ENCODE measurements at places on chromosomes 3 and 15.

DNA sequence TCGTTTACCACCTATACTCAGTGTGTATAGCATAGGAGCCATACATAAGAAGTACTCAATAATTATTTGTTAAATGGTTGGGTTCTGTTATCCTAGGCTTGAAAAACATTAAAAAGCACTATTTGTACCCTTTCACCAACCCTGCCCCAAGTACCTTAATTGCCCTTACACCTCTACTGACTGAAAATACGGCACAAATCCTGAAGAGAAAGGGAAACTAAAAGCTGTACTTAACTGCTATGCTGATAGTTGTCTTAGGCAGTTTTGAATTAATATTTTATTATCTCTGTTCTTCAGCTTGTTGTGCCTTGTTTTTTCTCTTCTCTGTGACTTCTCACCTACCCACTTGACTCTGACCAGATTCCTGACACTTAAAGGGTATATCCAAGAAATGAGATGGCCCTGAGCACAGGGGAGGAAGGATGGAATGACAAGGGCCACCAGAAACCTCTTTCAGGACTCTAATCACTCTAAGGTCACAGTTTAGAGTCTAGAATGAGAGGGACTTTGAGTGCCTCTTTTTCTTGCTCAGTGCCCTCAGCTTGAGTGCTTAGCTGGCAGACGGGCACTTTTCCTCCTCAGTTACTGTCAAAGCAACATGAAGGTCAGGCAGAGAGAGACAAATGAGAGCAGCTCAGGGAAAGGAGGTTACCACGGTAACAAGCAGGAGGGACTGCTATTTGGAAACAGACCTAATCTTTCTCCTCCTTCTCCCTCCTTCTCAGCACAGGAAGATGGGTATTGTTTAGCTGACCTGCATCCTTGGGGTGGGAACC is 136.5 kb downstream of the ZNF609 start:
- DNase-seq, result peak; percentile 54

DNA sequence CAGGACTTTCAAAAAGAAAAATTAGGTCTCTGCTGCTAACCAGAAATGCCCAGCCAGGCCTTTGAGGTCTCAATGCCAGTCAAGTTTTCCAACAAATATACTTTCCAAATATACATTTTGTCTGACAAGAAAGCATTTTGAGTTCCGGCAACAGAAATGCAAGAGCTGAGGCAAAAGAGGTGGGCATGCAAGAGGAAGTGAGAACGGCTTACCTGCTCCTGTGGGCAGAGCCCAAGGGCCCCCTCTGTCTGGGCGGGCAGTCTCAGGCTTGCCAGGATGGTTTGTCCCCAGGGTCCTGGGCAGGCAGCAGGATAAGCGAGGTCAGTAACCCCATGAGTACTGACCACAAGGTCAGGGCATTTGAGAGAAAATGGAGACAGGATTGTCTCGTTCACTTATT is 136.1 kb upstream of the TOPAZ1 start:
- no peak for DNase-seq

DNA sequence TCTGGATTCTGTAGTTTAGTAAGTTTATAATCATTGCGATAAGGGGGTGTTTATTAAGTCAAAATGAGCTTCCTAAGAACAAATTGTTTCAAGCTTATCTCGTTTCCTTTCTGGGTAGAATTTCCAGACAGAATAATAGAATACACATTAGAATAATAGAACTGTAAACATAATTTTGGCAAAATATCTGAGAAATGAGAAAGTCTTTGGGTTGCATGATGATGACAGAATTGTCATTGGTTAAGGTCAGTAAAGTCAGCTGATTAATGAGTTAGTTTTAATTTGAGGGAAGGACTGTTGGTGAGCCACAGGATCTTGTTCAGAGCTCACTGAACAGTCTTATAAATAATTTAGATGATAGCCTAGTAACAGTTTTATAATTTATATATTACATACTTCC is 10.2 kb downstream of the EIF2A start:
- DNase-seq, result no peak

DNA sequence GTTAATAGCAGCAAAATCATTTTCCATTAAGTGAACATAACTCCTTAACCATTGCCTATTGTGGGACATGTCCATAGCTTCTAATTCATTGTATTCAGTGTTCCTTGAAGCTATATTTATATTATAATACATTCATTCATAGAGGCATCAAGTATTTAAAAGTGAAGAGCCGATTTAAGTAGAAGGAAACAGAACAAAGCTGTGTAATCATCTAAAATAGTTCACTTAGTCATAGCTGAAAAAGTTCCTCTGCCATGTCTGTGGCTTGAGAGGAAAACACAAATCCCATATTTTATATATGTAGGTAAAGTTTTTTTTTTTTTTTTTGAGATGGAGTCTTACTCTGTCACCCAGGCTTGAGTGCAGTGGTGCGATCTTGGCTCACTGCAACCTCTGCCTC is 54.5 kb downstream of the TMEM108 start:
- no peak for DNase-seq

- no peak for DNase-seq
These were observed 183.5 kb downstream of the TBL1XR1 start for GRCh38 chr3:177013681-177014280.

DNA sequence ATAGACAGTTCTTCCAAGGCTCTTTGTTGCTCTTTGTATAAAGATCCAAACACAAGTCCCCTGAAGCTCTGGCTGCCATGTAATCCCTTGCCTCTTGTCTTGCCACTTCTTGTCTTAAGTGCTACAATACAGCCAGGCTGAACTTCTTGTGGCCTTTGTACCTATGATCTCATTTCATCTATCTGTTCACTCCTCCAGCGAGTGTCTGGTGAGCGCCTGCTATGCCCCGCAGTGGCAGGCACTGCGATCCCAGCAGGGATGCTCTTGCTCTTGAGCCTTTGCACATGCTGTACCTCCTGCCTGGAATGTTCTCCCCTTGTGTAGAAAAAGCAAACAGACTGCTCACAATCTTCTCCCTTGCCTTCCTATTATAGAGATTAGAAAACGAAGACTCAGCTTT is 81.9 kb upstream of the ADPGK start:
- no peak for DNase-seq

GRCh38 chr15:94834494-94834893 is 603.1 kb downstream of the MCTP2 start:
- DNase-seq, result no peak

DNA sequence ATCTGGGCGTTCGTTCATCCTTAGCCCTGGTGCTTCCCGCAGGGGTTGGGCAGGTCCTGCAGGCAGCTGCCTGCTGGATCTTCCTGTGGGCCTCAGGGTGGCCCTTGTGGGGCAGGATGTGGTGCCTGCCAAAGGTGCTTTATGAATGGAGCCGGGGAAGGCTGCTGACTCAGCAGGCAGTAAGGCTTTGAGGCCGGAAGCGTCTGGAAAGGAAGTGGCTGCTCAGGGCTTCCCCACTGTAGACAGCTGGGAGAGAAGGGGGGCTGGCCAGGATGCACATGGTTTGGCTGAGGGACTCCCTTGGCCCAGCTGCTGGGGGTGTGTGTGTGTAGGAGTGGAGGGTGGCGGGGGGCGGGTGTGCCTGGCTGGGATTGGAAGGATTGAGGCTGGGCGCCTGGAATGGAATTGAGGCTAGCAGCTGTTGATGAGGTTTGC is 12.9 kb downstream of the CD276 start:
- peak; percentile 14 for DNase-seq

GRCh38 chr15:67880651-67881182 is 40.9 kb upstream of the RNU6-1 start:
- DNase-seq, result no peak

DNA sequence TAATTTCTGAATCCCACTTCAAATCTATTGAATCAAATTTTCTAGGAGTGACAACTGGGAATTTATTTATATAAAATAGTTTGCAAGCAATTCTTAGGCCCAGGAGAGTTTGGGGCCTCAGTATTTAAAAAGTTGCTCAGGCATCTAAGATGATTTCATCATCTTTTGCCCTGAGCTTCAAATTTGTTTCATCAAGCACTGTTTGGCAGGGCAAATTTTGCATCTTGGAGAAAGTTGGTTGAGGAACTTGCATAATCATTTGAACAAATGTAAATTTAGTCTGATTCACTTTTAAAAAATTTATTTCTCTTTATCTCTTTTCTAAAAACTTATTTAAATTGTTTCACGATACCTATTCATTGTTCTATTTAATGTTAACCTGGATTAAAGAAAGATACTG is 702.8 kb downstream of the SI start:
- DNase-seq, result no peak

DNA sequence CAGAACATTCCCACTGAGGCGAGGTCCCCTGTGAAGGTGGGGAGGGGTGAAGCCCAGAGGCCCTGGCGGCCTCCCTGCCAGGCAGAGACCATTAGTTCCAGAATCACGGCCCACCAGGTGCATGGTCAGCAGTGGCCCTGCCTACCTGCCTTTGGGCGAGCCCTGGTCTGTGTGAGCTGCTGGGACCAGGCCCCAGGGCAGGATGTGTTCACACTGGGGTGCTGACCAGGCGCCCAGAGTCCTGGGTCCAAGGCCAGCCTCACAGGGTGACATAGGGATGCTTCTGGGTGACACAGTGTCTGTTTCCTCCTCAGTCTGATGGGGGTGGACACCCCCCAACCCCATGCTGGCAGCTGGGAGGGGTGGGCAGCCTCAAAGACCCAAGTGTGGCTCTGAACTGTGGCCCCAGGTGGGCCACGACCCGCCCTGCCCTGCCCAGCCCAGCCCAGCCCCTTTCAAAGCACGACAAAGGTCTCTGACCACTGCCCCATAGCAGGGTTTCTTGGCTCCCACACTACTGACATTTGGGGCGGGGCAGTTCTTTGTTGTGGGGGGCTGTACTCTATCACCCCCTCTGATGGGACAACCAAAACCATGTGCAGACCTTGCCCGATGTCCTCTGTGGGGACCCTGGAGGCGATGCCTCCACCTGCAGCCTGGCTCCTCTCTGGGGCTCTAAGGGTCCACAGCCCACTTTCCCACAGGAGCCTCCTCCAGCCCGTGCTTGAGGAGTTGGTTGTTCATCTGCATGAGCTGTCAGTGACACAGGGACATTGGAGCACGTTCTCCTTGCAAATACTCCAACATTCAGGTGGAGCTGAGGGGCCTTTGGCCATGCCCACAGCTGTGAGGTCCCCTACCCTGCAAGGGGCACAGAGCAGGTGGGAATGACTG is 44.8 kb upstream of the SLC41A3 start:
- no peak for DNase-seq

- DNase-seq, result no peak
These were observed 199.2 kb upstream of the SLC2A2 start for GRCh38 chr3:171225708-171226107.

GRCh38 chr15:34713635-34714034 is 41.2 kb downstream of the GJD2 start:
- DNase-seq, result no peak

Data from NCI-H1436 (cell line).